Endodermal cell (in vitro differentiated cells): ENCODE measurements at places on chromosomes 2 and 18. TPM values are rescaled to one million over a fixed set of nuclear protein-coding genes. Genes with fewer than 3 reads are reported as not detected.

The DCC gene
- total RNA-seq, result 0.07 to 0.77 TPM (median 0.34 TPM) in 3 replicates

The HAAO gene
- total RNA-seq, result 21.9 to 31.3 TPM (median 24.2 TPM) in 3 replicates

The KIF1A gene
- total RNA-seq, result 58.7 and 58.8 TPM in 2 replicates

The PXDN gene
- total RNA-seq, result 212 to 231 TPM (median 221 TPM) in 3 replicates

The L3MBTL4 gene
- total RNA-seq, result 2.8 and 4.6 TPM in 2 replicates

The GLI2 gene
- total RNA-seq, result 17.0 and 21.1 TPM in 2 replicates

The LYPD6B gene
- total RNA-seq, result 12.6 and 12.8 TPM in 2 replicates

The BARD1 gene
- total RNA-seq, result 22.7 and 23.6 TPM in 2 replicates
